ENCODE measurements at places on chromosomes 6 and 20. TPM values are rescaled to one million over a fixed set of nuclear protein-coding genes. Genes with fewer than 3 reads are reported as not detected.

The KIF6 gene
- not detected for total RNA-seq

The INSM1 gene
- total RNA-seq: 0.05 TPM

The MYB gene
- 1.3 TPM for total RNA-seq

The OR12D2 gene
- total RNA-seq: not detected

Data from Panc1 (cell line).